ENCODE measurements at places on chromosomes 2 and 18.

GRCh38 chr18:60391571-60392226 lies 19.1 kb upstream of the MC4R start:
- DNase-seq = peak; percentile 50

DNA sequence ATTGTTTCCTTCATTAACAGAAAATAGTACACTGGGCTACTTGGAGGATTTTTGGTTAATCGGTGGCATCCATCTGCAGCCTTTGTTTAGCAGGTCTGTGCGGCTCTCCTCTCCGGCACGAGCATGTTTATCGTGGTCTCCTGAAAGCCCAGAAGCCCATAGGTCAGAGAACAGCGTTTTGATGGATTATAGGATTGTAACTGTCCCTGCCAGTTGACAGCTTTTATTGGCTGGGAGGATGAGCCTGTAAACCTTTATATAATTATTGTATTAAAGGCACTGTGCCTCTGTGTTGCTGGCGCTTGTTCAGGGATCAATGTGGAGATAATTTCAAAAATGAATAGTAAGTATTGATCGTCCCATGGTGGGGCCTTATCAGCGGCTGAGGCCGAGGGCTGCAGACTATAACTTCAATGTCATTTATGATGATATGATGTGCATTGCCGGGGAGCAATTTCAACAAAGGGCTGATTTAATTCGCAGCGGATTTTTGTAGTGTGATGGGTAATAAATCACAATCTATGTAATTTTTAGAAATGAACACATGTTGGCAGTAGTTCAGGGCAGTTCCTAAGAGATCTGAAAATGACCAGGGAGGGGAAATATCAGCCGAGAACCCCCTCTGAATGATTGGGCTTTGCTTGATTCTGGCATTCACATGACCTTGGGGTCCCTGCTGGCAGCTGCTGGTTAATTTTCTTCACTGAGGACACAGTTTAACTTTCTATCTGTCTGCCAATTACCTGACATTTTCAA lies 736.1 kb downstream of the GALR1 start:
- DNase-seq = no peak

DNA sequence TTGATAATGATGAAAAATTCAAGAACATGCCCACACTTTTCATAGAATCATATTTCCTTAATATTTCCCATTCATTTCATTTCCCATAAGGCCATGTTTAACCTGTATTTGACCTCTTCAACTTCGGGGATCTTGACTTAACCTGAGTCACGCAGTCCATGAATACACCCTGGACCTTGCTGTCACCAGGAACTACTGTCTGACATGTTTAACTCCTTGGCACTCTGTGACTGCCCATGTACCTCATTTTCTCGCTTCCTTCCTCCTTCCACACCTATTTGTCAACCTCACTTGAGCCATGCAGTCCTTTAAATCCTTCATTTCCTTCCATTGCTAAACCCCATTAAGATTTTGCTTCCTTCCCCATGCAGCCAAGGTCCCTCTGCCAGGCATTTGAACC lies 16.3 kb downstream of the ABCB11 start:
- DNase-seq = no peak

DNA sequence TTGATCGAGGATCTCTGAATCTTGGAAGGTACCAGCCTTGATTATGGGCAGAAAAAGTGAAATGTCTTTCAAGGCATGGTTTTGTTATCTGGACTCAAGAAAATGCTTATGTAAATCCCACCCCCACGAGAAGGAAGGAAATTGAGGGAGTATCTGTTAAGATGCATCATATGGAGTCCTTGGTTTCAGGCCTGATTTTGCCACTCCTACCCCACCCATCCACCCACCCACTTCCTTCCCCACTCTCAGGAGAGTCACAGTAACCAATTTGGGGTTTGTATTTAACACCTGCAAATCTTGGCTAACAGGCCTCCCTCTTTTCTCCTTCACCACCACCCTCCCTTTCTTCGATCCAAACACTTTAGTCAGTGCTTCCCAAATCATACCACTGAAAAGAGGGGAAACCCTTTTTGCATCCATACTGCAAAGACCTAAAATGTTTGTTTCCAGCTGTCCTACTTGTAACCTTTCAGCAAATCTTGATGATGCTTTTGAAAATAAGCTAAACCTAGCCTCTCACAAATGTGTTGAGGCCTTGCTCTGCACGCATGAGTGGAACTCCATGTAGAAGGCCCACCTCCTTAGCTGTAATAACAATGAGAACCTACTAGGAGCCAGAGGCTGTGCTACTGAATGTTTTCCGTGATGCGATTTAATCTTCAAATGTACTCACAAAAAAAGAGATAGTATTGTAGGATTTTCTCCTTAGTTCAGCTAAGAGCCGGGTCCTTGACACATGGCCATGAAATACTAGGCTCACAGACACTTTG lies 34.8 kb downstream of the POU3F3 start:
- DNase-seq = no peak

DNA sequence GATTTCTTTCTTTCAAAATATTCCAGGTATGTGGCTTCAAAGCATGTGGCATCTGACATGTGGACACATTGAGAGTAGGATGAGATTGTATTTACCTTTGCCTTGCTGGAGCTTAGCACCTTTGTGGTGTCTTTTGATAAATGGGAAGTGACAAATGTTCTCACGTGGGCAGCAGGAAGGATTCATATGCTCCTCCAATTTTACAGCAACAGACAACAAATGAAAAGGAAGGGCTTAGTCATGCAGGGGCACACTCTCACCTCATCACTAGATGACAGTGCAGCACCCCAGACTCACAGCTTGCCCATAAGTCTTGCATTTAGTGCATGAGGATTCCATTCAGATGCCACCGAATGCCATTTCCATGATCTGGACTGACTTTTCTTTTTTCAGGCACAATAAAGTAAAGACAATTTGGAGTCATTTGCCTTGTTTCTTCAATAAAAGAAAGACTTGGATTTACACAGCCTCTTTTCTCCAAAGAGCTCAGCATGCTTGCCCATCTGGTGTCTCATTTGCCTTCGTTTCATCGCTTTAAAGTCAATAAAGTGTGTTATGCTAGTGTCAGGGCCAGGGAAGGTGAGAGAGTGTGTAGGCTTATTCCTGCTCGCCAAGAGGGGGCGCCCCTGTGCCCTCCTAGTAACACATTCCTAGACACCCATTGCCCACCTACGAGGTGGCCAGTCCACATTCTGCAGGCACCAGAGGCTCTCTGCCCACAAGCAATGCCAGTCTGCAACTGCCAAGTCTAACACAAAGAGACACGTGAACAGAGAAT lies 39.6 kb upstream of the DAPL1 start:
- DNase-seq = no peak

- DNase-seq = no peak
Observed at GRCh38 chr2:61995515-61995914, 90.0 kb downstream of the COMMD1 start.

DNA sequence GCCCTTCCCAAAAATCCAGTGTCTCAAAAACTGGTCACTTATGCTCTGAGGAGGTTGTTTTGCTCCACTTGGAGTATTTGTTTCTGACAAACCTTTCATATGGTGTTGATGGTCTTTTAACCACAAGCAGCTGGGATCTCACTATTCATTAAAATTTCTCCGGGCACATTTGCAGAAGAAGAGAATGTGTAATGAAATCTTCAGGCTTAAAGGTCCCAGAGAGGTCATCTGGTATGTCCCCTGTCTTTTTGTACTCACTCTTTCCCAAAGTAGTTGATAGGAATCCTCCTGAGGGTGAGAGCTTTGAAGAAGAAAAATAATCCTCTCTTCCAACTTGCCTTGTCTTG lies 430.8 kb downstream of the SETBP1 start:
- DNase-seq = no peak

DNA sequence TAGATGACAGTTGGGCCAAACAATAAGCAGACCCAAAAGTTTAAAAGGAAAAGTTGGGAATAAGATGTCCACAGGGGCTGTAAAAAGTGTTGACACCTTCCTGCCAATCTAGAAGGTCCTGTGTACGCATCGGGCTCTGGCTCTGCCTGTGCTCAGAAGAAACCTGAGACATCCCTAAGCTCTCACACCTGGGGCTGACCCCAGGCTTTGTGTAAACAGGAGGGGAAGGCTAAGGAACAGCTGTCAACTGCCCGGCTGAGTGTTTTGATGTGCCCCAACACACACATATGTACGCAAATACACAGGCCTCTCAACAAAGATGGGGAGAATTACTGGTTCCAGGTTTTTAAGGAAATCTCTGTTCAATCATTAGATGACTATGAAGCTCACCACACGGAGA lies 59.5 kb downstream of the TMEM131 start:
- DNase-seq = no peak

GRCh38 chr18:79964330-79965118 lies at the start of gene HSBP1L1:
Gene HSBP1L1 (plus strand): TSS chr18:79964643. CDS start chr18:79964736, 93 bp downstream.
- DNase-seq = no peak

GRCh38 chr2:185689906-185690539 lies 48.6 kb upstream of the FSIP2 start:
- no peak for DNase-seq

- DNase-seq = no peak
Observed at GRCh38 chr18:64918851-64919250, 770.0 kb upstream of the LINC00305 start.

DNA sequence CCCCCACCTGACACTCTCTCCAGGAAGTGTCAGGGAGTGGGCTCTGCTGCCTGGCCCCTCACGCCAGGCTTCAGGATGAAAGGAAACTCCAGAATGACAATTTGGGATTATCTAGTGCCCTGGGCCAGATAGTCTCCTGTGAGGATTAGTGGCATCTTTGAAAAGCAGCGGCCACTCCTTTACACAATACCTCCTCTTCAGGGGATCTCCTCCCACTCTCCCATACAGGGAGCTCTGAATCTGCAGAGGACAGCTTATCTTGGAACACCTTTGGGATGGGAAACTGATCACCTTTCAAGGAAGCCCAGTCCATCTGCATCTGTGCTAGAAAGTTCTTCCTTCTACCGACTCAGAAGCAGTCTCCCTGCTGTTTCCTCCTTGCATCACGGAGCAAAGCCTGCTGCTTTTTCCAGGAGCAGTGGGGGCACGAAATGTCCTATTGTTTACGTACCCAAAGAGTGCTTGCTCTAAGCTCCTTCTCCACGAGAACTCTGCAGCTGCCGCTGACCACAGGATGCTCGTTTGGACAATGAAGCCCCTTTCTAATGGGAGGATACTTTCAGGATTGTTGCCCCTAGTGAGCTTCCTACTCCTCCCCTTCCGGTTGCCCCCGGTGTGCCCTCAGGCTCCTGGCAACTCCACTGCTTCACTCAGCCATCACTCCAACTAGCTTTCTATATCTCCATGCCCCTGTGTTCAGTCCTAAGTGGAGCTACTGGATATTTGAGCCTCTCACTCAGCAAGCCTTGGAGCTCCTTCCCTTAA lies 31.5 kb downstream of the SIX3 start:
- no peak for DNase-seq

GRCh38 chr18:78813156-78813555 lies 166.5 kb upstream of the SALL3 start:
- no peak for DNase-seq

DNA sequence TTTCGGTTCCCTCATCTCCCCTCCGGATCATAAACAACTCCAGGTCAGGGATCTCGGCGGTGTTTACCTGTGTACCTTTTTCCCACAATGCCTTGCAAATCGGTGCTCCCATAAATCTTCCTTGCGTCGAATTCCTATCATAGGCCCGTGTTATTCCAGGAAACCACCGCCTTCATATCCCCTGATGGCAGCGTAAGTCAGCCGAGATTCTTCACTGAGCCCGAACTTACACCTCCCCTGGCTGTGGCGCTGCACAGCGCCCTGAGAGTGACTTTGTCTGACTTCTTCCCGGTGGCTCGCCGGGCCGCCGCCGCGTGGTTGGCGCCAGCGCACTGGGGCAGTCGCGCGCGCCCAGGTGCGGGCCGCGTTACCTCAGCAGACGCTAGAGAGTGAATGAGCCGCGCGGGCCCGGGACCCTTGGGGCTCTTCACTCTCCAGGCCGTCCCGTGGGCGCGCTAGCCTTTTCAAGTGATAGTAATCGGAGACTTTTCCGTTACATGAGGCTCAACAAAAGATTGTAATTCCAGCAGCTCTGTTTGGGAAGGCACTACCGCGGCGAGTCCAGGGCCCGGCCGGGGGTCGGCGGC lies 101.6 kb downstream of the SPTBN1 start:
- peak; percentile 68 for DNase-seq

- peak; percentile 9 for DNase-seq
Observed at GRCh38 chr2:41710944-41711343, 336.9 kb upstream of the PKDCC start.

DNA sequence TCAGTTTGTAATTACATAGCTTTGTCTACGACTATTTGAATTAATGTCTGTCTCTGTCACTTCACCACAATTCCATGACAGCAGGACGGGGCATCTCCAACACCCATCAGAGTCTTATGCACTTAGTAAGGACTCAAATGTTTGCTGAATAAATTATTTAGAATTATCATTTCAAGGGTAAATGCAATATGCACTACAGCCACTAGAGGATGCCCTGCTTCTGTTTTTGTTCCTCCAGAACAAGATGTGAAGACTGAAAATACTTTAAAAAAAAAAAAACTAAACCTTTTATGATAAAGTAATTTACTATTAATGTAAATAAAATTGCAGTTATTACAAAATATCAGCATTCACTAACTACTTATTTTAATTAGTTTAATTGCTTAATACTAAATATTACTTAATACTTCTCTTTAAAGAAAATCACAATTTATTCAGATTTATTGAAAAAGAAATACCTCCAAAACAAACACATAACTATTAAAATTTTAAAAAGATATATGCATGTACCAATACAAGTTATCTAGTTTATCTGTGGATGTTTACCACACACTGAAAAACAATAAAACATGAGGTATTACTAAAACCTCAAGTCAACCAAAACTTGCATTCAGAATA lies 3.2 kb downstream of the PIGN start:
- peak; percentile 52 for DNase-seq

DNA sequence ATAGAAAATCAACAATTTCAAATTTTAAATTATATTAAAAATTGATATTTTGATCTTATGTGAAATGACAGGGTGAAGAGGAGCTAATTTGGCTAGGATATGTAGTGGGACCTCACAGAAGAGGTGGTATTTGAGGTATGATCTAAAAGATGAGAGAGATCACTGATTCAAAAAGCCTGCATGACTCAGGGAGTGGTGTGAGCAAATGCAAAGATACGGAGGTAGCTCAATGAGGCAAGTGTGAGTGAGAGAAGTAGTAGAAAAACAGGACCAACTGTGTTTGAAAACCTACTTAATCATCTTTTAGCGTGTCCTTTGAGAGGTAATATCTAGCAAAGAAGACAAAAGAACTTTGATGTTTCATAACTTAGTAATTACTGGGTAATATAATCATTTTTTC lies 557.5 kb downstream of the DSC3 start:
- no peak for DNase-seq

DNA sequence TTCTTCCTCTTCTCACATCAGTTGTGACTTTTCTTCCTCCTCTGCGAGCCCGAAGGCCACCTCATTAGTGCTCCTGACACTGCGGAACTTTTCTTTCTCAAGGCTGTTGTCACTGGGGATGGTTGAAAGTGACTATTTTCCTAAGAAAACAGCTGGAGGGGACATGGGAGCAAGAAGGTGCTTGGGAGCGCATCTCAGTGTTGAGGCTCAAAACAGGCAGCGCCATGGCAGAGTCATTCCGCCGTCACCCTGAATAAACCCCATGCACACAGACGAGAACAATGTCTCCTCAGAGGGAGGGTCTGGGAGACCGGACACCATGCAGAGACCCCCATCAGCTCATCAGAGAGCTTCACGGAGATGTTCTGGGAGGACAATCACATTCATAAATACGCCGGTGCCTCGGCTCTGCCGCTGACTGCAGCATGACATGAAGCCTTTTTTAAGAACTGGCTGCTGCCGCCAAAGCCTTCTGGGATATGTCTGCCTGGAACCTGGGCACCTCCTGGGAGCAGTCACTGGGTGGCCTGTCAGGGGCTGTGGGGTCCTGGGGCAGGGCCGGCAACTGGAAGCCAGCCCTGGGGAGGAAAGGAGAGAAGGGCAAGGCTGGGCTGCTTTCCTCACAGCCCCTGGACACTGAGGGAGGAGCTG lies 19.2 kb downstream of the ATOH8 start:
- DNase-seq = no peak
